ENCODE measurements at places on chromosomes 2 and 18.

GRCh38 chr2:69816923-69817542, 12.4 kb upstream of the GMCL1 start:
- peak; percentile 73 for DNase-seq

GRCh38 chr2:227570615-227571014, 28.1 kb upstream of the SCYGR2 start:
- no peak for DNase-seq

DNA sequence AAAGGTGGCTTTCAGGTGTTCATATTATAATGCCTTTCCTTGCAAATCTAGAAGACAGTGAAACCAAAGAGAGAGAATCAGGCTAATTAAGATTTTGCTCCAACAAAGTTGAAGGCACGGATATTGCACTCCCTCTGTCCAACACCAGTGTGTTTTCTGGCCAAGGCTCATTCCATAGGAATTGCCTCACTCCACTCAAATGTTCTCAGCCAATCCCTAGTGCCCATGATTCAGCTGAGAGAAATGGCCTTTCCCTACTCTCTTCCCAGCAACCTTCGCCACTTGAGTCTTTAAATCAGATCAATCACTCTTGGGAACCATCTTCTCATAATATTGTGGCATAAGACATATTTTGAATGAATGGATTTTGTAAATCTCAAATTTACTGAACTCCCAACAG, 768.2 kb upstream of the ACVR2A start:
- DNase-seq = no peak

DNA sequence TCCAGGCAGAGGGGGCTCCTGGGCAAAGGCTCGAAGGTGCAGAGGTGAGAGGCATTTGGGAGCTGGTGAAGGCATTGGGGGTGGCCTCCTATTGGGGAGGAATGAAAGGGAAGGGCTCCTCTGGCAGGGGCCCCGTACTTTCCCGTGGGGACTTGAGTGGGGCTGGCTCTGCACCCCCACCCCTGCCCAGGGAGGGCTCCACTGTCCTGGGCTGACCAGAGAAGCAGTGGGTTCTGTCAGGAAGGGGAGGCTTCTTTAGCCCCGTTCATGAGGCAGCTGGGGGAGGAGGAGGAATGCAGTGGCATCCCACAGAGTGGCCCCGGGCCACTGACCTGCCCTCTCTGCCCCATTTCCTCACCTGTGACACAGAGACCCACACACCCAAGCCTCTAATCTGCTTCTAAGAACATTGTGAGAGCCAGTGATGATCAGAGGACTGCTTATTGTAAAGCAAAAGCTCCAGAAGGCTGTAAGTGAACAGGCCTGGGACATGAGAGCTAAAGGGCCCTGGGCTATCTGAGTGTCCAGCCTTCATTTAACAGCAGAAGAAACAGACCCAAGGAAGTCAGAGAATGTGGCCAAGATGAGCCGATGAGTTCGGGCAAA, 38.6 kb upstream of the GPAT2 start:
- no peak for DNase-seq

Data from stimulated activated CD4-positive, alpha-beta T cell treated with anti-CD3 and anti-CD28 coated beads, Interleukin-4, amount 100 ng/mL, for 4 hours (primary cell).